Pulmonary artery endothelial cell (primary cell): ENCODE measurements at places on chromosomes 3 and 15. TPM values are rescaled to one million over a fixed set of nuclear protein-coding genes. Genes with fewer than 3 reads are reported as not detected.

The LRTM1 gene
- total RNA-seq: not detected in 2 replicates

The CHRNA5 gene
- 6.2 and 8.8 TPM in 2 replicates for total RNA-seq

The ARNT2 gene
- under 0.01 and 0.13 TPM in 2 replicates for total RNA-seq

The SLC6A11 gene
- total RNA-seq: not detected in 2 replicates

The PLXNB1 gene
- 9.3 and 16.2 TPM in 2 replicates for total RNA-seq

The ACTL6A gene
- total RNA-seq: 67.1 and 86.5 TPM in 2 replicates

The C3orf49 gene
- not detected in 2 replicates for total RNA-seq

The CCR2 gene
- not detected in 2 replicates for total RNA-seq

The SCAANT1 gene
- total RNA-seq: not detected in 2 replicates

The MFGE8 gene
- total RNA-seq: 24.0 and 25.8 TPM in 2 replicates

The IQCF5 gene
- not detected in 2 replicates for total RNA-seq

The DPPA2 gene
- total RNA-seq: not detected in 2 replicates

The C2CD4A gene
- total RNA-seq: 0.74 and 3.2 TPM in 2 replicates

The TNFAIP8L3 gene
- total RNA-seq: 38.4 and 62.5 TPM in 2 replicates

The TNNC1 gene
- 0.18 TPM in 1 of 2 replicates, not detected in the other for total RNA-seq

The GOLGA8G gene
- total RNA-seq: not detected in 2 replicates

The RBPMS2 gene
- 0.07 TPM in 1 of 2 replicates, not detected in the other for total RNA-seq

The SLC27A2 gene
- total RNA-seq: 0.11 TPM in 1 of 2 replicates, not detected in the other

The TMA7 gene
- total RNA-seq: 233 and 270 TPM in 2 replicates

The NAALADL2 gene
- 1.8 and 3.4 TPM in 2 replicates for total RNA-seq

The PLSCR4 gene
- total RNA-seq: 89.9 and 102 TPM in 2 replicates

The CHRNB4 gene
- not detected in 2 replicates for total RNA-seq

The UBR1 gene
- total RNA-seq: 25.7 and 39.5 TPM in 2 replicates

The SAXO2 gene
- total RNA-seq: 0.11 and 0.33 TPM in 2 replicates

The LIPC gene
- 0.04 and 0.13 TPM in 2 replicates for total RNA-seq

The IMPG2 gene
- total RNA-seq: 0.33 and 0.78 TPM in 2 replicates

The LTK gene
- total RNA-seq: 0.07 and 0.18 TPM in 2 replicates

The ITIH4 gene
- 0.49 and 0.53 TPM in 2 replicates for total RNA-seq

The PTX3 gene
- total RNA-seq: 1,084 and 1,117 TPM in 2 replicates

The ATP1B3 gene
- total RNA-seq: 155 and 165 TPM in 2 replicates

The TTLL13 gene
- total RNA-seq: 0.04 TPM in 1 of 2 replicates, not detected in the other

The FAM81A gene
- 0.07 and 0.18 TPM in 2 replicates for total RNA-seq

The GP9 gene
- not detected in 2 replicates for total RNA-seq

The CALML4 gene
- 2.9 and 3.0 TPM in 2 replicates for total RNA-seq

The FSTL1 gene
- total RNA-seq: 517 and 690 TPM in 2 replicates

The ALG3 gene
- 23.6 and 25.7 TPM in 2 replicates for total RNA-seq

The LNP1 gene
- total RNA-seq: 0.99 and 1.1 TPM in 2 replicates

The CCDC66 gene
- total RNA-seq: 11.9 and 14.7 TPM in 2 replicates

The TF gene
- total RNA-seq: 0.07 and 0.18 TPM in 2 replicates

The RLBP1 gene
- total RNA-seq: not detected in 2 replicates

The ITIH3 gene
- total RNA-seq: not detected in 2 replicates

The GPR171 gene
- total RNA-seq: not detected in 2 replicates

The MUSTN1 gene
- total RNA-seq: not detected in 2 replicates

The CCDC39 gene
- total RNA-seq: not detected in 2 replicates

The SPG11 gene
- 42.3 and 54.8 TPM in 2 replicates for total RNA-seq

The B2M gene
- 1,552 and 2,400 TPM in 2 replicates for total RNA-seq

The INKA1 gene
- 20.4 and 21.5 TPM in 2 replicates for total RNA-seq
